ENCODE measurements at places on chromosomes 12 and 14.

GRCh38 chr12:14892726-14893505, 7.3 kb upstream of the MGP start:
- DNase-seq = no peak

DNA sequence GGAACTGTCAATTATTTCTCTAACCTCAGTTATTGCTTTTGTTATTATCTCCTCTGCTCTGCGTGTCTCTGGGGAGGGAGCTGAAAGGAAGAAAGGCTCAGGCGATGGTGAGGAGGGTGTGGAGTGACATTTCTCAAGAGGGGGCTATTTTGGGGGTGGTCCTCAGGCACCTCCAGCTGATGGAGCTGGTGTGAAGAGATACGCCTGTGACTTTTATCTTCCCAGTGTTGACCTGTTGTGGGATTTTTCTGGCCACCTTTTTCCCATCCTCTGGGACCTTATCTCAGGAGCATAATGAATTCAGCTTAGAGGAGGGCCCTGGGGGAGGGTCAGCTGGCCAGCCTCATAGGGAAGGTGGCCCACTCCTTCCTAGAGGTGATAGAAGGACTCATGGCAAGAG, 26.4 kb downstream of the KCNA5 start:
- no peak for DNase-seq

GRCh38 chr12:15794196-15794595, 5.0 kb upstream of the EPS8 start:
- no peak for DNase-seq

DNA sequence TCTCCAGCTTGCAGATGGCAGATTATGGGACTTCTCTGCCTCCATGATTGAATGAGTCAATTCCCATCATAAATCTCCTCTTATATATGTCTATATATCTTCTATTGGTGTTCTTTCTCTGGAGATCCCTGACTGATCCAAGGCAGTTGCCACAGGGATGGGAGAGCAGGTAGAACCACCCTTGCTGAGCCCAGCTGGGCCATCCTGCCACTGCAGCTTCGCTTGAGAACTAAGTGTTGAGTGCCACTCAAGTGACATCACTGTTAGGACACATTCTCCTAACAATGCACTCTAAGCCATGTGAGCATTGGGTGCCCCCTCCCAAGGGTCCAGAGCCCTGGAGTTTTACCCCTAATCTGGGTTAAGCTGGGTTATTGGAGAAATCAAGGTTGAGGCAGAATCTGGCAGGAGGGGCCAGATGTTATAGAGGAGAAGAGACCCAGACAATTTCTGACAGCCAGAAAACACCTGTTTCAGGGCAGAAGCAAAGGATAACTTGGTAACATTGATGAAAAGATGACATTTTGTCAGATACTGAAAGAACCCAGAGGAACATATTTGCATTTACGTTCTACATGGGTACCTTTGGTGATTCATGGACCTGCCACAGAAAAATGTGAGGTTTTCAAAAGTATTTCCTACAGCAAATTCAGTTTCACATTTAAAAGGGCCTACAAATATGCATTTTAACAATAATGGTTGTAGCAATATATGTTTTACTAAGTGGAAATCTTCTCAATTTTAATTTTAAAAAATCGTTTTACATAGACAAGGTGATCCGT, 57.2 kb upstream of the MAX start:
- DNase-seq = no peak

GRCh38 chr12:107539196-107539939, 146.2 kb upstream of the PWP1 start:
- DNase-seq = no peak

DNA sequence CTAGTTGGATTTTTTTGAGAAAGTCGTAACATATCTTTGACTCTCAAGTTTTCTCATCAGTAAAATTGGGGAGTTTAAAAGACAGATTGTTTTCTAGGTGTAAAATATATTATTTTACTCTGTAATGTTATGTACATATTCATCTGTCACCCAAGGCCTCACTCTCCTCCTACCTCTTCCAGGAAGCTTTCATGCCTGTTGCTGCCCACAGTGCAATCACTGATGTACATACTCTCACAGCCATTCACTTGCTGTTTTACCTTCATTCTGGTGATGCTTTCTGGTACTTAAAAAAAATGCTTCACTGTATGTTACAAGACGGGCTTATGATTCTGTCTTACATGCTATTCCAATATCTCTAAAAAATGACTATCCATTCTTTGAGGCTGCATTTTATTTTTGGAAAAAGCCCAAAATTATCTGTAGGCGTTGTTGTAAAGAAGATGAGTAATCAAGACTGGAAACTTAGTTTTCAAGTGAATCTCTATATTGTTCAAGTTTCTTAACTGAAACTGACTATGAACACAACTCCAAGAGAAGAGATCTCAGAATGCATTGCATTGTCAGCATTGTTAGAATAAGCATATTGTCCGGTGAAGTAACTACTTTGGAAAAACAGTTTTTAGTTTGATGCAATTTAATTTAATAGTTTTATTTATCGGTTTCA, 82.5 kb downstream of the LMO3 start:
- no peak for DNase-seq

DNA sequence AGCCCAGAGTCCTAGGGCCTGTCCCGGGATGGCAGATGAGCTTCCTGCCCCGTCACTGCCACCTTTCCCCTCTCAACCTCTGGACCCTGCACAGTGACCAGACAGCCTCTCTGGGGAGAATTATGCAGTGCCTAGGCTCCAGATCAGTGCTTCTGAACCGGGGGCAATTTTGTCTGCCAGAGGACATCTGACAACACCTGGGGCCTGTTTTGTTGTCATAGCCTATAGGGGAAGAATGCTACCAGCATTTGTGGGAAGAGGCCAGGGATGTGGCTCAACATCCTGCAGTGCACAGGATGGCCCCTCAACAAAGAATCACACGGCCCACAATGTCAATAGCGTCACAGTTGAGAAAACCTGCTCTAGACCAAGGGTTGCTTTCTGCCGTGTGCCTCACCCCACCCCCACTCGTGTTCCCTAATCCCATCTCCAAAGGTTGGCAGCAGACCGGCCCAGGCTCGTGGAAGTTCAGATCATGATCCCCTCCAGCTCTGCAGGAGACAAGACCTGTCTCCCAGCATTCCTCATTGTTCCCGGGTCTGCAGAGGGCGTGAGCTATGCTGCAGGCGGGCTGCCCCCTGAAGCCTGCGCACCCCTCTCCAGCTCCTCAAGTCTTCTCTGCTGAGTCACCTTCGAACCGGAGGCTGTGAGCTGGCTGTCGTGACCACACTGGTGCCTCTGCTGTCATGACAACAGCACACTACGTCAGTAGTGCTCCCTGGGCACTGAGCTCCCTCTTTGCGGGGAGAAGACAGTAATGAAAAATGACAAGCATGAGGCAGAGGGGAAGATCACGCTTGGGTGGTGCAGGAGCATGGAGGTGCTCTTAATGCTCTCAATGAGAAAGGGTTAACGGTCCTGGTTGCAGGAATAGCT, 2.0 kb upstream of the GAPDH start:
- peak; percentile 87 for DNase-seq

GRCh38 chr12:65278576-65279368, at the start of gene MSRB3:
Gene MSRB3 (plus strand): TSS chr12:65278683. CDS start chr12:65308580, 29,897 bp downstream.
- peak; percentile 85 for DNase-seq

GRCh38 chr12:5308996-5309395, 122.9 kb upstream of the NTF3 start:
- no peak for DNase-seq

DNA sequence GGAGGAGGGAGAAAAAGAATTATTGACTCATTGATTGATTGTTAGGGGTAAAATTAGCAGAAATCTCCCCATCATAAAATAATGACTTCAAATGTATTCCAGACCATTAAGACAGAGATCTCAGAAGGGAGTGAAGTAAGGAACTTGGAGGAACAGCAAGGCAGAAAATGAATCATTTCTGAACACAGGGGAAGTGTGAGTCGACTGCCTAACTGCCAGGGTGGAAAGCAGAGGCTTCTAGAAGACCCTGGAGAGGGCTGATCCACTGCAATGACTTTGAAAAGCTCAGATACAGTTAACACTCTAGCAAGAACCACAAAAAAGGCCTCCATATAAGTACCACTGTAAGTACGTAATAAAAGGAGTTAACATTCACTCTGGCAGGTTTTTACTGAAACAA, 9.7 kb downstream of the GLTP start:
- DNase-seq = no peak

DNA sequence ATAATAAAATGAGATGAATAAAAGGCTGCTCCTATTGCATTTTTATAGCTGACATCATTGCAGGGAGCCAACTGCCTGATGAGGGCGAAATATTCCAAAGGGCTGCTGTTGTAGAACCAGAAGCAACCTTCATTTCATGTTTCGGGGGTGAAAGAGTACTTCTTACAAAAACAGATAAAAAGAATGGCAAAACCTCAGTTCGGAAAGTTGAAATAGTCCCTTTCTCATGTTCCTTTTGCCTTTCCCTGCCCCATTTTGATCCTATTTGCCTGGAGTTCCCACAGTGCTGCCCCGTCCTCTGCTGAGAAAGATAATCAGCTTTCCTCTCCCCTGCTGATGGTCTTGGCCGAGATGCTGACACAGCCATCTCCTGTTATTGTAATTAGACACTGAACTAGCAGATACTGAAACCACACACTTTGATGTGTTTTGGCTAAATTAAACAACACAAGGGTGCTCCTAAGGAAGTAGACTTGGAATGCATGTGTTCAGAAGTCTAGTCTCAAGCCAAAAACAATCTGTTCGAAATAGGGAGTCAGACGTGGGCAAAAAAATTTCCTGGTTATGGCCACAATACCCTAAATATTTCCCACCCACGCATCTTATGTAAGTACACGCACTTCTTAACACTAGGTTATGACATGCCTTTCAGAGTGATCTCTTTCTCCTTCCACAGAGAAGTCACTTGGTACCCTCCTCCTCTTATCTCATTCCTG, 117.2 kb downstream of the PPM1H start:
- DNase-seq = no peak

GRCh38 chr12:71021491-71021890, 101.0 kb upstream of the PTPRR start:
- DNase-seq = no peak

DNA sequence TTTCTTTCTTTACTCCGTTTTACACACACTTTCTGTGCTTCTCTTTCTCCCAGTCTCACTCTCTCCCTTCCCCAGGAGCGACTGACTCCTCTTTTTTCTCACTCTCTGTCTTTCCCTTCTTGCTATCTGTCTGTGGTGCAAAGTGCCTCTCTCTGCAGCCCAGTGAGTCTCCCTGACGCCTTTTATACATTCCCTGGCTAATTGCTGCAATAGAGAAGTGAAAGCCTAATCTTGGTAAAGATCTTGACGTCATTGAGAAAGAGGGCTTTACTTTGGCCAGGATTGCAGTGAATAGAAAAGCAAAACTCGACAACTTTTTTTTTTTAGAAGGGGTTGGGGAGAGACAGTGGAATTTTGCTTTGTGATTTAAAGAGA, 706 bp upstream of the DIO2 start:
- DNase-seq = no peak

- DNase-seq = no peak
Measured at GRCh38 chr12:14191612-14192011, 173.9 kb upstream of the ATF7IP start.

DNA sequence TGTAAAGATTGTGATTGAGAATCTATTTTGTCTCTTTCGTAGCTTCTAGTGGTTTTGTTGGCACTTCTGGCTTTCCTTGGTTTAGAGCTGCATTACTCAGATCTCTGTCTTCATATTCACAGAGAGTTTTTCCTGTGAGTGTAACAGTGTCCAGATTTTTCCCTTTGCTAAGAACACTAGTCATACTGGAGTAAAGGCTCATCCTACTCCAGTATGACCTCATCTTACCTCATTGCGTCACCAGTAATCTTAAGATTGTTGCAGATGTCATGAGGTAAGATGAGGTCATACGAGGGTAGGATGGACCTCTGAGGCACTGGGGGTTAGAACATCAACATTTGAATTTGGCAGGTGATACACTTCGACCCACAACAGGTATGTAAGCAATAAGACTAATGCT, 461.2 kb downstream of the FLRT2 start:
- DNase-seq = no peak

DNA sequence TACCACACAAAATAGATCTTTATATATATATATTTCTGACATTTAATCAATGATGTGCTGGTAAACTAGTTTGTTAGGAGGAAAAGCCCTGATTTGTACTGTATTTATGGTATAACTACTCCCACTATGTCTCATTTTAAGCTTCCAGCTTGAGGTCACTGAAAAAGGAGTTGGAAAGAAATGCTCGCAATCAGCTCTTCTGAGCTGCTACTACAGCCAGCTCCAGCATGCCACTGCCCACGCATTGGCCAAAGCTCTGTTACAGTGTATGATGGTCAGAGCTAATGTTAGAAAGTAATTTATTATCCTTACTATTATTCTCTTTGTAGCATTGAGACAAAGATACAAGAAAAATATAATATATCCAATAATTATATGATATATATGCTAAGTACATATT, 55.0 kb upstream of the PCED1B start:
- no peak for DNase-seq

DNA sequence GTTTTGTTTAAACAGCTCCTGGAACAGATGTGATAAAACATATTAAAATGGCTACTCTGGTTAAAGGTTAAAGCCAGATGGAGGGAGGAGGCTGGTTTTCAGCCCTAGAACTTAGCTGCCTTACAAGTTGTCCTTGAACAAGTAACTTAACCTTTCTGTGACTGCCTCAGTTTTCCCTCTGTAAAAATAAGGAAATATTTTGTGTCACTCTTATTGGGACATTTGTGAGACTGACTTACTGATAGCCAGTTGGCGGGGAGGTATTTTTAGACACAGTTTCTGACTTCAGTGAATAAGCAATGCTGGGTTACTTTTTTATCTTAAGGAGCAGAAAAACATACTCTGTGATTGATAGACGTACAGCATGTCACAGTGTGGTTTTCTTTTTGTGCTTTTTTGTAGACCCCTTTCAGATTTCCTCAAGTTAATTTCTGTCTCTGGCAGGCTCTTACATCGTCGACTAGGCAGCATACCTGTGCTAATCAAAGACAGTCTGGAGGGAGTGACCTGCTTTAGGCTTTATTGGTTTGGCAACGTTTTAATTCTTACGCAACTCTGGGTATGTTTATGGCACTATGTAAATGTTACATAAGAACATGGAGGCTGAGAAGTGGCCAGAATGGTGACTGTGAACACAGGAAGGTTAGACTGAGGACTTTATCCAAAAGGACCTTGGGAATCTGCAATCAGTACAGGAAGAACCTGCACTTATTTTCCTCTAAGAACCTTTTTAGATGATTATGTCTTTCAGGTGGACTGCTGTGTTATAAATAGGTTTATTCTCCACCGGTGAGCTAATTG, 3.3 kb downstream of the ACVR1B start:
- no peak for DNase-seq

GRCh38 chr12:98509063-98509462, 6.3 kb upstream of the TMPO start:
- no peak for DNase-seq

All from spleen (tissue), 13 donors.